ENCODE measurements at places on chromosomes 2 and 18.

GRCh38 chr2:158478237-158478636 is 21.5 kb downstream of the PKP4 start:
- DNase-seq = no peak

DNA sequence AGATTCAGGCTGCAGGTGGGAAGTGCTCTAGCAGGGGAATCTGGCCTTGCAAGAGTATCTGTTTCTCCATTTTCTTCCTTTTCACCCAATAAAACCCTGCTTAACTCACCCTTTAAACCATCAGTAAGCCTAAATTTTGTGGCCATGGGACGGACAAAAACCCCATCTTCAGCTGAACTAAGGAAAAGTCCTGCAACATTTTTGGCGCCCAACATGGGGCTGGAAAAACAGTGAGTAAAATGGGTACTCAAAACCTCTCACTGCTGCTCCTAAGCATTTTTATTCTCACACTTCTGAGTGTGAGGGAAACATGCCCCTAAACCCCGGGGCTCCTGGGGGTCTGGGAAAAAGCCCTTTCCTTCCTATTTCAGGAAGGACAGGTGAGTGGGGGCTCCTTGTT is 414.3 kb downstream of the ZNF804A start:
- no peak for DNase-seq

- DNase-seq = peak; percentile 89
Observed at GRCh38 chr2:39513641-39514094, 76.6 kb upstream of the MAP4K3 start.

DNA sequence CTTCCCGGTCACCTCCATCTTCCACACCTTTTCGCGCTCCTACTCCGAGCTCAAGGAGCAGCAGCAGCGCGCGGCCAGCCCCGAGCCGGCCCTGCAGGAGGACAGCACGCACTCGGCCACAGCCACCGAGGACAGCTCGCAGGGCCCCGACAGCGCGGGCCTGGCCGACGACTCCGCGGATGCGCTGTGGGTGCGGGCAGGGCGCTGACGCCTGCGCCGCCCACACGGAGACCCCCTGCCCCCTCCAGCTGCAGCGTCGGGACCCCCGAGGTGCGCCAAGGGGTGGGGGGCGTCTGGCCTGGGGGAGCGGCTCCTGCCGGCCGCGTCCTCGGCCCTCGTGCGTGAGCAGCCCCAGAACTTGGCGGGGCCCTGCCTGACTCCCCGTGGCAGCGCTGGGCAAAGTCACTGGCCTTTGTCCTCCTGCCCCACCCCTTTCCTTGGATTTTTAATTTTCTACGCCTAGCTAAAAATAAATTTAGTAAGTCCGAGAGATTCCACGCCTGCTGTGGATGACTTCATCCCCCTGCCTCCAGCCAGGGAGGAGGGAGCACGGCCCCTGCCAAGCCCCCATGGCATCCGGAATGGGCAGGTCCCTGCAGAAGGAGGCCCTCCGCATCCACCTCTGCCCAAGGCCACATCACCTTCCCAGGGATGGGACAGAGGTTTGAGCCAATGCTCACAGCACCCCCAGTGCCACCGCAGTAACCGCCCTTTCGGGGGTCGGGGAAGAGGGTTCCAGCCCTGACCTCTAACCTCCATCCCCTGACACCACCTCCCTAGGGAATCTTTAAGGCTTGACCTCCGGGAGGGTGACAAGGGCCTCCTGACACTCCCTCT is 51.6 kb downstream of the SLC66A2 start:
- DNase-seq = no peak

DNA sequence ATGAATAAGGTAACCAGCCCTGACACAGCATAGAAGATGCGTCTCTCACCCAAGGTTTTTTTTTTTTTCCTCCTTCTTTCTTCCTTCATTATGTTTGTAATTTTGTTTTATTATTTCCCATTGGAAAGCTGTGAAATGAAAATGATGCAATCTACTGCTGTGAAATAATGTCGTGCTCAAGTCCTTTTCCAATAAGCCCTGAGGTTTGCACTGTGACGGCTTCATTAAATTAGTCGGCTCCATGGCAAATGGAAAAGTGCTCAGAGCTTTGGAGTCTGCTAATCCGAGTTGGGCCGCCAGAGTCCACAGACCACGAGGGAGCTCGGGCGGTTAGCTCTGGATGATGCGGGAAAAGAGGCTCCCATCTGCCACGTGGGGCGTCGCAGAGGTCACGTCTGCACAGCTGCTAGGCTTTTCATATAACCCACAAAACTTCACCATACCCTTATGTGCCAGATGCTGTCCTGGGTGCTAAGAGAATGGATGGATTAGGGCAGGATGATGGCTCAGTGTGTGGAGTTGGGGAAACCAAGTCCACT is 92.3 kb upstream of the CAPN13 start:
- no peak for DNase-seq

DNA sequence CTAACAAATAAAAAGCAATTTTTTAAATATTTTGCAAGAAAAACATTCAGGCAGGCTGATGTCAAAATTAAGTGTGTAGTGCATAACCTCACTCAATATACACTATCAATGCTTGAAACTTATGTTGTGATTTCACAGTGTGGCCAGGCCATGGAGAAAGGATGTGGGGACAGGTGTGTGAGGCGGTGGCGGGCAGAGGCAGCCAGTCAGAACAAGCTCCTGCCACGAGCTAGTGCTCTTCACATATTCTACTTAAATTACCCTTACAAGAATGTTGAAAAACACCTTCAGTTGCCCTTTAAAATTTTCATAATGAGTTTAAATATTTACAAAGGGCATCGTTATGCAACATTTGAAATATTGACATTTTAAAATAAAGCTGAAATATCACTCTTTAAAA is 43.2 kb downstream of the CYB5A start:
- DNase-seq = no peak

All from GM04504 (cell line).